Muscle of arm (tissue), 14 donors: ENCODE measurements at places on chromosomes 2 and 18. TPM values are rescaled to one million over a fixed set of nuclear protein-coding genes. Genes with fewer than 3 reads are reported as not detected.

COL5A2 gene
- polyA plus RNA-seq = 328 TPM

DNA sequence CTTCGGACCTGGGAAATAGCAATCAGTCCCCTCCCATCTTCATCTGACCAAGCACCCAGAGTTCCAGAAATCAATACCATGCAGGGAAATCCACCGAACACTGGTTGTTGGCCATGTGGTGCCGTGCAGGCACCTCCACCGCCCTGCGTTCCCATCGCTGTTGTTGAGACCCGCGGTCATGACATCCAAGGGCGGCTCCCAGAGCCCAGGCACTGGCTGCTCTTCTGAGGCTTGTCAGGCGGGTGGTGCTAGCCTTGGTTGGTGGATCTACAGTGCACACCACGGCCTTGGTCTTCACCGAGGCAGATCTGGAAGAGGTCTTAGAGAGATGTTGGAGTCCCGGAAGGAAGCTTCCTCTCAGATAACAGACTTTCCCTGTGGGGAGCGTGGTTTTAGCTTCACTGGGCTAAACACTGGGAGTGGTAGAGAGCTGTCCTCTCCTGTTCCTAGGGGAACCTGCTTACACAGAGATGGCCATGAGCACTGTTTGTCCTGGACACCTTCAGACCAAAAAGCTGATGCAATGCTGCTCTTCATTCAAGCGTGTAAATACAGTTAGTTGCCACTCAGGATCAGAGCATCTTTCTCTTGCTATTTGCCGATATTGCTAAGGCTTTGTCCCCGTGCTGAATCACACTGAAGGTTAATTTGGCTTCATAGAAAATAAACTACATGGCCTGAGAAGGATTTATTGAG, 58.3 kb downstream of the SMIM21 start:
- no peak for DNase-seq

DNA sequence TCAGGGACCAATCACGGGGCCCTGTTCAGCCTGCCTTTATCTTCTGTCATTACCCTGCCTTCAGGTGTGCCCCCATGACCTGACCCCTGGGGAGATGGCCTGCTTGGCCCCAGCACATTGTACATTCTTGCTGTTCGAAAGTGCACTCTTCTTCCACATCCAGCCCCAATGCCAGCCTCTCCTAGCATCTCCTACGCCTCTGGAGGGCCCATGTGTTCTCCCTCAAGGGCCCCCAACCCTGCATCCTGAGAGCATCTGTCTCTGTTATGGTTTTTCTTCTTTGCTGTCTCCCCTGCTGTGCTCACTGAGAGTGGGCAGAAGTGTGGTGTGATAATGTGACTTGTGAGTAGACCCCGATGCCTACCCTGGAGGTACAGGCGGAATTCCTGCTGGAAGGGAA, 41.5 kb upstream of the OTOS start:
- no peak for DNase-seq

DNA sequence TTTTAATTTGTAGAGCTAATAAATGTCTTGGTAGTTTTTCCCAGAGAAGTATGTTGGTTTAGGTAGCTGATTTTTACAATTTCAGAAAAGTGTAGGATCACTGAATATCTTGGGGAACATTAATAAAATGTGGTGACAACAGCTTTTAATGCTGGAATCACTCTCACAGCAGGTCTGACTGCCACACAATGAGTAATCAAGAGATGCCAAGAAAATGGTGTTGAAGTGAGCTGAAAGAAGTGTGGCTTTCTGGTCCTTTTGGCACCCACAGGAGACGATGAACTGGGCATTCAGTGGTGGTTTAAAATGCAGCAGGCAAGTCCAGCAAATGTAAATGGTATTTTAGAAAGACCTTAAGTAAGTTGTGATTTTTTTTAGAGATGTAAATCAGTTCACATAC, 175.8 kb downstream of the CBLN2 start:
- DNase-seq = no peak

- DNase-seq = no peak
These were observed 575.9 kb upstream of the ZEB2 start for GRCh38 chr2:145095641-145096435.
